Amniotic stem cell (primary cell): ENCODE measurements at places on chromosomes 16 and 17.
A peak's percentile ranks its signal among the peaks of the same experiment; 100 is the strongest.

DNA sequence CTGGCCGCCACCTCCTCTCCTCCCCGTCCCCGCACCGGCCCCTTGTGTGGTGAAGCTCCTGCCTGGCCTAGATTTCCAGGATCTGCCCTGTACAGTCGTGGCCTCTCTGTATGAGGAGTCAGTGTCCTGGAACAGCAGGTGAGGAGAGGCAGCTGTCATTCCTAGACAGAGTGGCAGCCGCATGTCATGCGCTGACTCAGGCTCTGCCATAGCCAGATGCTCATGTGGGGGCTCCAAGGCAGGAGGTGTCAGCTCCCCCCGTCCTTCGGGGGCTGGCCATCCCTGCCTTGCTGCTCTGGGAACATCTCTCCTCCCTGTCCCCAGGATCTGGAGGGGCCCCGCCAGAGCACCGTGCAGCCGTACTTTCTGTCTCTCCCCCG lies 60.4 kb downstream of the BAIAP2 start:
- no peak for DNase-seq

GRCh38 chr16:84780544-84781376 lies 39.0 kb upstream of the CRISPLD2 start:
- no peak for DNase-seq

- DNase-seq = no peak
Observed at GRCh38 chr17:1650731-1651558, 1.3 kb upstream of the RILP start.

GRCh38 chr17:72640415-72641165 lies 451.9 kb downstream of the SLC39A11 start:
- no peak for DNase-seq

- DNase-seq = no peak
Observed at GRCh38 chr17:29445844-29446243, 55.7 kb downstream of the TAOK1 start.

- no peak for DNase-seq
Observed at GRCh38 chr17:16937431-16937830, 34.5 kb downstream of the TNFRSF13B start.

DNA sequence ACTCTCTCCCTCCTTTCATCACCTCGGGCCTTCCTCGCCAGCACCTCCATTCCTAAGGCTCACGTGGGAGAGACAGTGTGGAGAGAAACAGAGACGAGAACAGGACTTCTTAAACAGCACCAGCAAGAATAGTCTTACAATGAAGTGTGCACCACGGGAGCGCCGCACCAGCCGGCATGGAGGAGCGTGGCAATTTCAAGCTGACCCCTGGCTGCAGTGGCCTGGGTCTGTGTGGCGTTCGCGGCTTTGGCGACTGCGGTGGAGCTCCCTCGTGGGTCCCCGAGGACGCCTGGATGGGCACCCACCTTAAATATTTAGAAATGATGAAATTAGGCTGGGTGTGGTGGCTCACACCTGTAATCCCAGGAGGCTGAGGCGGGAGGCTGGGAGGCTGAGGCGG lies 20.5 kb upstream of the MED9 start:
- no peak for DNase-seq

DNA sequence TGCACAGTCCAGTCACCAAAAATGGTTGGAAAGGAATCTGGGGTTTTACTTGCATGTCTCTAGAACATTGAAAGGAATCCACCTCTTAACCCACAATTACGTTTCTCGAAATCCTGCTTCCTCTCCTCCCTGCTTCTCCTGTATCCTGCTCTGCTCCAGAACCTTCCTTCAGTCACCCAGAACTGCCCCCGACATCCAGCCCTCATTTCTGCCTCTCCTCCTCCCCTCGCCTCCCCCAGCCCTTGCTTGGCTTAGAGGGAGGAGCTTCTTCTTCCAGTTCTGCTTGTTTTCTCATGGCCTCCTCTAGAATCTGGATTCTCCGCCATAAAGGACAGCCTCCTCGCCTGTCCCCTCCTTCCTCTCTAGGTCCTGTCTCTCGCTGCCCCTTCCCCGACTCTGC lies 48.3 kb downstream of the ZDHHC7 start:
- no peak for DNase-seq

DNA sequence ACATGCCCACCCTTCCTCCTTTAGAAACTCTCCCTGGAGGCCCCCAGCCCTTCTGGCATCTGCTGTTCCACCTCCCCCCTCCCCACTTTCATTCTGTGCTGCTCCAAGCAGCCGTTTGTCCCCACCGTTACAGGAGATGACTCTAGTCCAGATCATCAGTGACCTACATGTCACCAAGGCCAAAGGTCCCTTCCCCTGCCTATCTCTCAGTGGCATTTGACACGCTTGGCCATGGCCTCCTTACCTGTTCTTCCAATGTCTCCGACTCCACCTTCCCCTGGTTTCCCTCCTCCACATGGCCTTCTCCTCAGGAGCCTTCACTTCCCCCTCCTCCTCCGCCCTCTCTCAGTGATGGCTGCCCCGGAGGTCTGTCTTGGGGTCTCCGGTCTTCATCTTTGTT lies 9.4 kb downstream of the TMEM92 start:
- DNase-seq = no peak

- peak; percentile 88 for DNase-seq
Observed at GRCh38 chr16:84851192-84852127, 31.7 kb downstream of the CRISPLD2 start.

DNA sequence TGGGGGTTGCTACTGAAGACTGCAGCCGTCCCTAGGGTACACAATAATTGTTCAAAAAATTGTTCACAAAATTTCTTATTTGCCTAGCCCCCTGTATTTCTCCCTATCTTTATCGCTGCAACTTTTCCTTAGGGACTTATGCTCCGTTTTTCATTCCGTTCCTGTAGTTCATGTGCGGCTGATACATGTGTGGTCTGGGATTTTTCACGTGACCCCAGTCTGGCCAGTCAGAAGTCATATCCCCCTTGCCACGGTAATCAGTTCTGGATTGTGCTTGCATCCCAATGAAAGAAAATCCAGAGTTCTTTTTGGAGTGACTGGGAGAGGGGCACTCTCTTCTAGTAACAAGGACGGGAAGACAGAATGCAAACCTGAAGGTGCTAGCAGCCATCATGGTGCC lies 610.7 kb upstream of the C16orf82 start:
- DNase-seq = no peak

DNA sequence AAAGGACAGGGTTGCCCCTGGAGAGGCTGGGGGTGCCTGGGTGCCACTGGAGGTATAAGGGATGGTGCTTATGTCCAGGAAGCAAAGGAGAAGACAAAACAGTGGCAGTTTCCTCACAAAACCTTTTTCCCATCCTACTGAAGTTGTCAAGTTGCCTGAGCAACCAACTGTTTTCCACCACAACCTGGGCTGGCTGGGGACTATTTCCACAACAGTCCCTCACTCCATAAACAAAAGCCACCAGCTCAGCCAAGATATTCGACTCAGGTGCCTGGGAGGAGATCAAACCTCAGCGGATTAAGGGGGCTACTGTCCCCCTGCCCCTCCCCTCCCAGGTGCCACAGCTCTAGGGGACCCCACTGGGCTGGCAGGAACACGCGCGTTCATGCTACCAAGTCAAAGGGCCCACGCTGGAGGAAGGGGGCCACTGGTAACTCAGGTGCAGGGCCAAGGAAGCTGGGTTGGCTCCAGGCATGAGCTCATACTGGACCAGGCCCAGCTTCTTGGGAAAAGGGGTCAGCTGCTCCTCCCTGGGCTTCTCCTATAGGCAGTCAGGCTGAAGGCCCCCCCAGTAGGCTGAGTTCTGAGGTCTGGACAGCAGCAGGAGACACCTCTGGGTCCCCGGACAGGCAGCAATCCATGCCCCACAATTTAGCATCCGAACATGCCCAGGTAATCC lies 45.7 kb upstream of the MRPS23 start:
- no peak for DNase-seq

GRCh38 chr17:73064084-73064938 lies 28.2 kb downstream of the SLC39A11 start:
- DNase-seq = no peak

GRCh38 chr16:10521681-10522274 lies 58.6 kb downstream of the EMP2 start:
- peak; percentile 3 for DNase-seq

GRCh38 chr16:1057252-1057932 lies 15.2 kb upstream of the SSTR5 start:
- DNase-seq = no peak

GRCh38 chr17:56125830-56126819 lies 27.1 kb upstream of the ANKFN1 start:
- peak; percentile 57 for DNase-seq

GRCh38 chr16:69270831-69271230 lies 40.3 kb upstream of the VPS4A start:
- no peak for DNase-seq

- no peak for DNase-seq
Observed at GRCh38 chr16:62596125-62596524, 559.9 kb upstream of the CDH8 start.

DNA sequence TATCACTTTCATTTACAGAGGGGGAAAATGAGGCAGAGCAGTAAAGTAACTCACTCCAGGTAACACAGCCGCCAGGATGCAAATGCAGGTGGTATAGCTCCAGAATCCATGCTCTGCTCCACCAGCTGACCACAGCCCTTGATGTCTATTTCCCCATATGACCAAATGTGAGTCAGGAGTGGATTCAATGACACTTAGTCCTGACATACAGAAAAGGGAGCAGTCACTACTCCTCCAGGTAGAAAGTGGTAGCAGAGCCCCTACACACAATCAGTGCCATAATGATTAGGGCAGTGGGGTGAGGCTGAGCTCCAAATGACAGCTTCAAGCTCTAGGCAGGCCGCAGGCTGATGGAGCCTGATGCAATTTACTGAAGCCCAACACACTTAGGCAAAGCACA lies 43.3 kb upstream of the GFOD2 start:
- DNase-seq = no peak

GRCh38 chr16:19102187-19102872 lies 11.4 kb upstream of the ITPRIPL2 start:
- no peak for DNase-seq

- DNase-seq = no peak
Observed at GRCh38 chr17:38579934-38580333, 25.8 kb downstream of the SRCIN1 start.

GRCh38 chr16:24854607-24855171 lies 8.9 kb downstream of the SLC5A11 start:
- DNase-seq = no peak

- no peak for DNase-seq
Observed at GRCh38 chr16:2386990-2387389, 42.3 kb upstream of the CCNF start.

GRCh38 chr17:80212109-80212508 lies 8.0 kb downstream of the SGSH start:
- DNase-seq = no peak

GRCh38 chr16:4935241-4935855 lies 1.6 kb downstream of the PPL start:
- no peak for DNase-seq

DNA sequence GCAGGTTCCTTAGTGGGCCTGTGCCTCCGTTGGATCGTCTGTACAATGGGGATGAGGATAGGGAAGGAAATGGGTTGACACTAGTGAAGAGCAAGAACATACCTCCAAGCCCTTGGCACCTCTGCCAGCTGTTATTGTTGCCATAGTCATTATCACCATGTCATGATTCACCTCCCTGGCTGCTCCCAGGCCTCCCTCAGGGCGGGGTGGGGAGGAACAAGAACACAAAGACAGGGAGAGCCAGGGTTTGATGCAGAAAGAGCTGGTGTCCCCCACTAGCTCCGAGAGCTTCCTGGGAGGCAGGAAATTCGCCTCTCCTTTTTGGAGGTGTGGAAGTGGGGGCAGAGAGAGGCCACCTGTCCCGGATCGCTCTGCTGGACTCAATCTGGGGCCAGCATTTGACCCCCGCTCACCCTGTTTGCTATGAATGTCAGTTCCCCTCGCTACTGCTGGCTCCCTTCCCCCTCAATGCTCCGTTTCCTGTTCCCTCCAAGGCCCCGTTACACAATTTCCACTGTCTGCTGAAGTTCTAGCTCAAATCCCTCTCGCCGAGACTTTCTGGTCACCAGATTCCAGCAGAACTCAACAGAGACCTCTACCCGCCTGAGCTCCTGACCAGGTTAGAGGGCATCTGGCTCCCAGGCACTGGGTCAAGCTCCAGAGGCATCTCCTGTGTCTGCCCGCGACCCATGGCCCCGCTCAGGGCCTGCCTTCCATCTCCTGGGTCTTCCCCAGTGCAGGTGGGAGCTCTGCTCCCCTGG lies 9.1 kb downstream of the TIMP2 start:
- DNase-seq = no peak

DNA sequence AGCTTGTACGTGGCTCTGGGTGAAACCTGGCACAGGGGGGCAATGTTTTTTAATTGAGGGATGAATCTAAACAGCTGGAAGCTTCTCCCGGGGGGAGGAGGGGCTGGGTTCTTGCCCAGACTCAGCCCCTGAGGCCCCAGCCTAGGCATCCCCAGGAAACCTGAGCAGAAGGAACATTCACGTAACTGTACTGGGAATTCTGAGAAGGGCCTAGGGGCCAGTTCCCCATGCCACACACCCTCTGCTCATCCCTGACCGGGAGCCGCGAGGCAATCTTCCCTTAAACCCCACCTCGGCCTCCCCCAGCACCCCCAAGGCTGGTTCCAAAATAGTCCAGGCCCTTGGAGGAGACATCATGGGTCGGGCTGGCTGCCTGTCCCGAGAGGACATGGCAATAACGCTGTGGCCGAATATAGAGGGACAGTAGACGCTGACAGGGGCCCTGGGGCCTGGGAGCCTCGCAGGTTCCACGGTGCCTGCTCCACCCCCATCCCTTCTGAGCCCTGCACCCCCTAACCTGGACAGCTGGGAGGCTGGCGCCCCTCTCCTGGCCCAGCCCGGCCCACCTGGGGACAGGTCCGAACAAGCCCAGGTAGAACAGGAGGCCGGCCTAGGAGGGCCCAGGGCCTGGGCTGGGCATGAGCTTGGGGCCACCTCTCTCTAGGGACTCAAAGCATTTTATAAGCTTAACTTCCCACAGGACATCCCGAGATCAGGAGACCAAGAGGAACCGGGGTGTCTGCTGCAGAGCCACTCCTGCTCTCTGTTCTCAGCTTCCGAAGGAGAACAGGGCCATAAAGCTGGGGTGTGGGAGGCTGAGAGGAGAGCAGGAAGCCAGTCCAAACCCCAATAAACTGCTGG lies 83.2 kb upstream of the TOB1 start:
- no peak for DNase-seq

- DNase-seq = no peak
Observed at GRCh38 chr16:74718741-74719610, 18.3 kb upstream of the MLKL start.

- DNase-seq = no peak
Observed at GRCh38 chr16:1834096-1834495, 7.1 kb downstream of the FAHD1 start.

- DNase-seq = no peak
Observed at GRCh38 chr16:85819771-85820170, 20.3 kb downstream of the COX4I1 start.

- DNase-seq = peak; percentile 72
Observed at GRCh38 chr17:45425125-45425983, 7.3 kb downstream of the ARHGAP27 start.
